CD4-positive, CD25-positive, alpha-beta regulatory T cell (primary cell): ENCODE measurements at places on chromosomes 12 and 14. TPM values are rescaled to one million over a fixed set of nuclear protein-coding genes. Genes with fewer than 3 reads are reported as not detected.

The RD3L gene
- total RNA-seq = not detected

The RHOJ gene
- not detected for total RNA-seq

The FAR2 gene
- 12.6 TPM for total RNA-seq

The NANOG gene
- total RNA-seq = not detected

The SYNDIG1L gene
- total RNA-seq = not detected

The LRRC10 gene
- total RNA-seq = not detected

The ACOT4 gene
- total RNA-seq = 1.1 TPM

The PMEL gene
- total RNA-seq = 0.69 TPM

The LAG3 gene
- 8.2 TPM for total RNA-seq

The RNFT2 gene
- 9.7 TPM for total RNA-seq

The MLEC gene
- total RNA-seq = 28.2 TPM

The CLEC1B gene
- 2.6 TPM for total RNA-seq

The GMPR2 gene
- total RNA-seq = 49.0 TPM

The NFATC4 gene
- total RNA-seq = not detected

The MGP gene
- total RNA-seq = 2.6 TPM

The PYGL gene
- 1.3 TPM for total RNA-seq

The OR4E2 gene
- not detected for total RNA-seq

The FSCB gene
- total RNA-seq = not detected

The KCNK13 gene
- 0.20 TPM for total RNA-seq

The IFI27 gene
- total RNA-seq = 2.9 TPM

The SLC5A8 gene
- total RNA-seq = not detected

The ATF7 gene
- total RNA-seq = 41.0 TPM

The ACSM4 gene
- not detected for total RNA-seq

The TAS2R46 gene
- 2.8 TPM for total RNA-seq

The GABARAPL1 gene
- total RNA-seq = 170 TPM

The PPP1R1A gene
- total RNA-seq = not detected

The FGF6 gene
- not detected for total RNA-seq

The KLHL28 gene
- 53.9 TPM for total RNA-seq

The PWP1 gene
- total RNA-seq = 24.6 TPM

The TAS2R31 gene
- total RNA-seq = 4.2 TPM

The PTPRB gene
- total RNA-seq = not detected

The REP15 gene
- not detected for total RNA-seq

The DNAJC22 gene
- total RNA-seq = not detected

The HOXC11 gene
- not detected for total RNA-seq

The BDKRB1 gene
- total RNA-seq = not detected

The RPL10L gene
- not detected for total RNA-seq

The BCL2L14 gene
- total RNA-seq = 6.8 TPM

The SERPINA10 gene
- total RNA-seq = not detected

The IL23A gene
- 27.1 TPM for total RNA-seq

The VRTN gene
- not detected for total RNA-seq

The SLCO1B1 gene
- total RNA-seq = not detected

The RNASE3 gene
- total RNA-seq = not detected

The MARS1 gene
- 219 TPM for total RNA-seq

The FAM222A gene
- 2.3 TPM for total RNA-seq

The ST8SIA1 gene
- total RNA-seq = 39.4 TPM

The MED13L gene
- total RNA-seq = 179 TPM

The SIX1 gene
- total RNA-seq = not detected

The EFS gene
- total RNA-seq = not detected
